ENCODE measurements at places on chromosomes 2 and 18.

DNA sequence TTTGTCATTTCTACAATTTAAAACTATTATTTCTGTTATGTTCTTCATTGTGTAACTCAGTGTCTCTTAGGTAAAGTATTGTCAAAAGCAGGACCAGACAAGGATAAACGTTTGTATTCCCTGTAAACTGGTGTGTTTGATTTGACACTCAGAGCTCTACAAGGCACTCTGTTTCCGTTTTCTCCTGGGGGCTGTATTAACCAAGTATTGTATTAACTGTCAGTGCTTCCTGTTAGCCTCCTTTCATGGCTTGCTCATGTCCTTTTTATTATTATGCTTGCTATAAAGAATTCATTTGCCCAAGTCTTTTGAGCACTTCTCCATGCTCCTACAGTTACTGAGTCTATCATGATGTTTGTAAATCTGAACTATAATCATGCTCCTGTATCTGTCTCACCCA is 323.7 kb downstream of the LPIN1 start:
- DNase-seq, result no peak

DNA sequence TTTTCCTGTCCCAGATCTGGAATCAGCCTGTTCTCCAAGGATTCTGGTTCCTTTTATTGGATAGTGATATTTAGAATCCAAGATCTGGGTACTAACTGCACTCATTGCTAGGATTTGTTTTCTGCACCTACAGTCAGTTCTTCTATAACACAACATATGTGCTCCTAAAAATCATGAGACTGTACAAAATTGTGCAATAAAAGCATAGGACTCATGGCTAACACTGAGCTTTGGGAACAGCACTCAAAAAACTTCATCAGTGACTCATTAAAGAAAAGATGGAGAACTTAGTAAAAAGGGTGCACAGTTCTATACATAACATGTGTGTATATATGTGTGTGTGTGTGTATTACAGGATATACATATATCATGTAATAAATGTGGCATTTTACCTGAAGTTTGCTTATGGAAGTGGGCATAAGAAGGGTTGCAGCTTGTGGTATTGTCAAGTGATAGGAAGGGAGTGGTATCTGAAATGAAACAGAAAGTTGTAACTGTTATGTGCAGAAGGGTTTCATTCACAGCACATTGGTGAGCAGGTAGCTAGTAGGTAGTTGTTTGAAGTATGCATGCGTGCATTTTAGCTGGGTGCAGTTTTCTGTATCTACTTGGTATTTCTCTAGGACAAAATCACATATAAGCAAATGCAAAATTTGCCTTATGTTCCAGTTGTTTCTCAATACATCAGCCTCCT is 5.9 kb upstream of the SCYGR2 start:
- DNase-seq, result no peak

DNA sequence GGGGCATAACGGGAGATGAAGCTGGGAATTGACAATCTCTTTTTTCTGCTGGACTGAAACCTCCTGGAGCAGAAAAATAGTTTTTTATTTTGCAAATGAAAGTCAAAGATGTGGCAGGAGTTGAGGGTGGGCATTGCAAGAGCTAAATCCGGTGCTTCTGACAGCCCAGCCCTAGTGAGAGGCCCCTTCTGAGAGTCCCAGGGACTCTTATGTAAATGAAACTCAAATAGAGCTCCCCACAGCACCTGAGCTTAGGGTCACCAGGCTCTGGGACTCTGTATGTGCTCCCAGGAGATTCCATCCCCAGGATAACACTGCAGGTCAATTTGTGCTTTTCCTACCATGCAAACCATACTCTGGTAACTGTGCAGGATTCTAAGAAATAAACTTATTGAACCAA is 192.8 kb downstream of the ANKRD30B start:
- no peak for DNase-seq

- DNase-seq, result no peak
These were observed 180.0 kb upstream of the ARL4C start for GRCh38 chr2:234676783-234677450.

GRCh38 chr2:230797515-230798495 is 66.9 kb upstream of the ITM2C start:
- no peak for DNase-seq

GRCh38 chr2:240505910-240506309 is 51.9 kb downstream of the ANKMY1 start:
- no peak for DNase-seq

- no peak for DNase-seq
These were observed 611.6 kb downstream of the FBXO15 start for GRCh38 chr18:73535990-73536389.

- no peak for DNase-seq
These were observed 579.0 kb downstream of the PLCL1 start for GRCh38 chr2:198383392-198383791.

DNA sequence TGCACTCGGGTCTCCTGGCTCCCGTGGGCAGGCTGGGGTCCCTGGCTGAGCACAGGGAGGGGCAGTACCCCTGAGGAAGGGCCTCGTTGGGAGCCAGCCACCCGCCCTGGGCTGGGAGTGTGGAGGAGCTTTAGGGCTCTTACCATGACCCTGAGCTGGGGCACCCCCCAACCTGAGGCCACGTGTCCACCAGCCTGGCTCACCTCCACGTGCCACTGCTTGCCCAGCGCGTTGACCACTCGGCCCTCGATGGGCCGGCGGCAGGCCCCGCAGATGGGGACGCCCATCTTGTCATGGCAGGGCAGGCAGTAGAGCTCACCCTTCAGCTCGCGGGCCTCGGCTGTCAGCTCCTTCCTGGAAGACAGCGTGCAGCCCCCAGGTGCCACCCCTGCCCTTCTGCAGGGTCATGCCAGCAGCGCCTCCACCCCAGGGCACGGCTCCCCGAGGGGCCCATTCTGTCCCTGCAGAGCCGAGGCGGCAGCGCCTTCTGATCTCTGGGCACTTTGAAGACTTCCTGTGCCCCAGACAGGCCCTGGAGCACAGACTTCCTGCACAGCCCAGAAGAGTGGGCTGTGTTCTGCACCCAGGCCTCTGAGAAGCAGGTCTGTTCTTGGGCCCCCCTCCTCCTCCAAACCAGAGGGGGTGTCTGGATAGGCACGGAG is 4.0 kb upstream of the GPR17 start:
- no peak for DNase-seq

Measured in AG08396 (cell line).